Daoy (cell line): ENCODE measurements at places on chromosomes 12 and 14. TPM values are rescaled to one million over a fixed set of nuclear protein-coding genes. Genes with fewer than 3 reads are reported as not detected.

WASHC3 gene
- 32.1 and 43.1 TPM in 2 replicates for total RNA-seq

SERPINA1 gene
- 26.1 and 30.8 TPM in 2 replicates for total RNA-seq

RNASE7 gene
- total RNA-seq: not detected in 2 replicates

TIGAR gene
- 9.7 and 15.8 TPM in 2 replicates for total RNA-seq

IQSEC3 gene
- 0.06 and 0.15 TPM in 2 replicates for total RNA-seq
